ENCODE measurements at places on chromosomes 4 and X.
A peak's percentile ranks its signal among the peaks of the same experiment; 100 is the strongest.

GRCh38 chr4:163279713-163280112, 52.7 kb downstream of the NPY1R start:
- no peak for DNase-seq

- DNase-seq: peak; percentile 66
Observed at GRCh38 chr4:153518637-153519389, 52.7 kb downstream of the TMEM131L start.

DNA sequence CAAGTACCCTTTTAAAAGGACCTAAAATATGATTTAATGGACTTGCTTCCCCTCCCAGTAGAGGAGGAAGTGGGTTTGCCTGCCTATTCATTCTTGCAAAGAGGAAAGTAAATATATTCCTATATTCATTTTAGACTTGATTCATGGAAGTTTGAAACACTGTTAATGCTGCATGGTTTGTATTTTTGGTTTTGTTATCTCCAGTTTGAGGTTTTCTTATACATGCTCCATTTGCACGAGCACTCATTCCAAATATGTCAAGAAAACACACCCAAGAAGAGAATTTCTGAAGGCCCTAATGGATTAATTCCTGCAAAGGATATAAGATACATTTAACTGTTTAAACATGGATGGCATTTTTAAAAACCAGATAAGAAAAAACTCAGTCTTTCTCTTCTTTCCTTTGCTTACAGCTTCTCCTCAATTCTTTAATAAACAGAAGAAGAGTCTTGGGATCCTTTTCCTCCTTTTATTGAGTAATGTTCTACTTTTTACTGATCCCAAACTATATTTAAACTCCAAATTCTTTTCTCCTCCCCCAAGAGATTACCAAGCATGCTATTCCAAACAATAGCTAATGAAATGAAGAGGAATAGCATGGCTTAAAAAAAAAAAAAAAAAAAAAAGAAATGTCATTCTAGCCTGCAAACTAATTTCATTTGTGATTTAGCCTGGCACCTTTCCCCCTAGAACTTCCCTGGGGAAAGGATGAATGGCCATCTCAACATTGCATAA, 54.6 kb upstream of the LDB2 start:
- DNase-seq: peak; percentile 58

- DNase-seq: no peak
Observed at GRCh38 chr4:18419780-18420179, 398.2 kb upstream of the LCORL start.

DNA sequence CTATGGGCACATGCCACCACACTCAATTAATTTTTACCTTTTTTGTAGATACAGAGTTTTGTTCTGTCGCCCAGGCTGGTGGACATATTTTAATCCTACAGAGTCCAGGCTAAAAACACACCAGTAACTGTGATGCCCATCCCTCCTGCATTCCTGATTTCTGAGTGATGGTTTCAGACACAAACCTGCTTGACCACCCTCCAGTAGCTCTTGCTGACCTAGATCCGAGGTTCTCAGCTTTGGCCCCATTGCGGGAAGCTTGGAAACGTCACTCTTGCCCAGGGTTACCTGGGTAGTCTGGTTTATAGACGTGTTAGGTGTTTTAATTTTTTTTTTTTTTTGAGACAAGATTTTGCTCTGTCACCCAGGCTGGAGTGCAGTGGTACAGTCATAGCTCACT, 7.5 kb downstream of the CD99 start:
- no peak for DNase-seq

DNA sequence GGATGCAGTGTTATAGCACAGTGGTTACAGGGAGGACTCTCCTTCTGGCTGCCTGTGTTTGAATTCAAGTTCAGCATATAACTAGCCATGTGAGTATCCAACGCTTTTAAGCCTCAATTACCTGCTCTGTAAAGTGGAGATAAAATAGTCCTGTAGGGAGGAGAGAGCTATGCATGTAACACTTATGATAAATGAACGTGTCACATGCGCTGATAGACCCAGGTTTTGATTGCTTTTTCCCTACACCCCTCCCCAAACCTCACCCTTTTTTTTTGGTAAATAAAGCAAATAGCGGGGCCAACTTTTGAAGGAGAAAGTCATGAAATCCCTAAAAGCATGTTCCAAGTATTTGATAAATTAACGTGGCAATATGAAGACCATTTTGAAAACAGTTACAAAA, 20.4 kb upstream of the AMELX start:
- no peak for DNase-seq

DNA sequence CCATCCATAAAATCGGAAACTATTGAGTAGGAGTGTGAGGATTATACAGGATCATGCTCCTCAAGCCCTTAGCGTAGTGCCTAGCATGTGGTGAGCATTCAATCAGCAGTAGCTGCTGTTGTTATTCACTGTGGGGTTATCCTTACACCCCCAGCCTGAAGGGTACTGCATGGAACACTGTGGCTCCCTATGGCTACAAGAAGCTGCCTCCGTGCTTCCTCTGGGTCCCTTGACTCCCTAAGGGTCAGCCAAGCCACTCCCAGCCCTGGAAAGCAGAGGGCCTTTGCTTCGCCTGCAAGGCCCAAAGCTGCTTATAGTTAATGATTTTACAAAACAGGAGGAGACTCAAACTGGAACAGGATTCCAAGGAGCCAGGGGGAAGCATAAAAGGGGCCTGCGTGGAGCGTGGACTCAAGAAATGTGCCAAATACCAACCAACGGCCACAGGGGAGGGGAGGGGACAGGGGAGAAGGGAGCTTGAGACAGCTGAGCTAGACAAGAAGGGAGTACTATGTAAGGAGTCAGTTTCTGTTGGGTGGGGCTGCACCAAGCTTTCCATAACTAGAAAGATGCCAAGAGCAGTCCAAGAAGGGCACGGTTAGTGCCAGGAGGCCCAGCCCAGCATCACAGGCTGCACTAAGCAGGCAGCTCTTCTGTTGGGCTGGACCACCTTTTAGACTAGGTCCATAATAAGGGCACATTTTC, 15.9 kb downstream of the SEPTIN6 start:
- DNase-seq: no peak

Data from fibroblast of skin of back (primary cell).